Activated naive CD4-positive, alpha-beta T cell treated with anti-CD3 and anti-CD28 coated beads, Interleukin-2, amount 50 U/mL, for 72 hours (primary cell): ENCODE measurements at places on chromosomes 16 and 17. TPM values are rescaled to one million over a fixed set of nuclear protein-coding genes. Genes with fewer than 3 reads are reported as not detected.

AATK gene
- 0.30 TPM for total RNA-seq

OR3A2 gene
- total RNA-seq, result 1.1 TPM

DNA sequence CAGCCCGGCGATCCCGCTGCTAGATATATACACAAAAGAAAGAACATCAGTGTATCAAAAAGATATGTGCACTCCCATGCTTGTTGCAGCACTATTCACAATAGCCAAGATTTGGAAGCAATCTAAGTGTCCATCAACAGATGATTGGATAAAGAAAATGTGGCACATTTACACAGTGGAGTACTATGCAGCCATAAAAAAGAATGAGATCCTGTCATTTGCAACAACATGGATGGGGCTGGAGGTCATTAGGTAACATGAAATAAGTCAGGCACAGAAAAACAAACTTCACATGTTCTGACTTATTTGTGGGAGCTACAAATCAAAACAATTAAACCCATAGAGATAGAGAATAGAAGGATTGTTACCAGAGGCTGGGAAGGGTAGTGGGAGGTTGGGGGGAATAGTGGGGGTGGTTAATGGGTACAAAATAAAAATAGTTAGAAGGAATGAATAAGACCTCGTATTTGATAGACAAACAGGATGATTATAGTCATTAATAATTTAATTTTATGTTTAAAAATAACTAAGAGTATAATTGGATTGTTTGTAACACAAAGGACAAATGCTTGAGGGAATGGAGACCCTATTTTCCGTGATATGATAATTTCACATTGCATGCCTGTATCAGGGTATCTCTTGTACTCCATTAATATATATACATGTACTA lies 176.7 kb upstream of the NOG start:
- no peak for DNase-seq

DNA sequence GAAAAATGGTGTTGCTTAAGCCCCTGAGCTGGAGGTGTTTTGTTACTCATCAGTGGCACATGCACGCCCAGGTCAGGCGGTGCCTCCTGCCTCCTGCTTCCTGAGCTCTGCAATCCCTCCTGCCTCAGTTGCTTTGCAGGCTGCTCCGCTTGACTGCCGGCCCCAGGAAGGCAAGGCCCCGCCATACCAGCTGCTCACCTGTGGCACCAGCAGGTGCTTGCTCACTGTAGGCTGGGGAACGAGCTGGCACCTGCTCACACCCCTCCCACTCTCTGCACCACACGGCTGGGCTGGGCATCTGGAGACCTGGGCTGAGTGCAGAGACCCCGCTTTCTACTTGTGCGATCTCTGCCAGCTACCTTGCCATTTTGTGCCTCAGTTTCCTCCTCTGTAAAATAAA lies 200.2 kb downstream of the RBFOX3 start:
- no peak for DNase-seq

DNA sequence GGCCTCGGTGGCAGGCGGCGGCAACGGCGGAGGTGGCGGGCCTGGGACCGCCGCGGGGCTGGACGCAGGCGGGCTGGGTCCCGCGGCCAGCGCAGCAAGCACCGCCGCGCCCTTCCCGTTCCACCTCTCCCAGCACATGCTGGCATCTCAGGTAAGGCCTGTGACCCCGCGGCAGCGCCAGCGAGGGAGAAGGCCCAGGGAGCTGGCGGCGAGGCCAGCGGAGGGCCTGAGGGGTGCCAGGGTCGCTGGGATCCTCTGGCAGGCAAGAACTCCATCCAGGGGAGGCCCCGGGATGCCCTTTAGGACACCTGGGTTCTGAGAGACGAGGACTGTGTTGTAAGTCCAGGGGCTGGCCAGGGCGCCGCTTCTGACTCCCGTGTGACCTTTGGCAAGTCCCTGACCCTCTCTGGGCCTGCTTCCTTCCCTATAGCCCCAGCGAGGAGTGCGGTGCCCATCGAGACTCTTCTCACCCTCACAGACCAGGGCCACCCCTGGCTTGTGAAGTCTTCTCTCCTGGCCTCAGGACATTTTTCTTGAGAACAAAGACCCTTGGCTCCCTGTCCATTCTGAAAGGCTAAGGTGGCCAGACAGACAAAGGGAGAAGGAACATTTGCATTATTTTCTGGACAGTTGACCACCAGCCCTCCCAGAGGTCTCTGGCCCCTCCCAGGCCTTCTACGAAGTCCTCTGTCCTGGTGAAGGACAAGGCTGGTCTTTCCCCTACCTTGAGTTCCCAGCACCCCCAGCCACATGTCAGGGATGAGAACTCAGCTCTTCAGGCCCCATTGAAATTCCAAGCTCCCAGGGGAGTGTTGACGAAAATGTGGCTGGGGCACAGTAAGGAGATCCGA lies 6.3 kb downstream of the TBX2 start:
- DNase-seq, result peak; percentile 53

- DNase-seq, result no peak
Measured at GRCh38 chr17:34827008-34827407, 134.3 kb downstream of the CCT6B start.

ARL5C gene
- total RNA-seq, result not detected

BRIP1 gene
- total RNA-seq, result 24.3 TPM

MEOX1 gene
- total RNA-seq, result 0.11 TPM

CPHXL2 gene
- not detected for total RNA-seq

DNA sequence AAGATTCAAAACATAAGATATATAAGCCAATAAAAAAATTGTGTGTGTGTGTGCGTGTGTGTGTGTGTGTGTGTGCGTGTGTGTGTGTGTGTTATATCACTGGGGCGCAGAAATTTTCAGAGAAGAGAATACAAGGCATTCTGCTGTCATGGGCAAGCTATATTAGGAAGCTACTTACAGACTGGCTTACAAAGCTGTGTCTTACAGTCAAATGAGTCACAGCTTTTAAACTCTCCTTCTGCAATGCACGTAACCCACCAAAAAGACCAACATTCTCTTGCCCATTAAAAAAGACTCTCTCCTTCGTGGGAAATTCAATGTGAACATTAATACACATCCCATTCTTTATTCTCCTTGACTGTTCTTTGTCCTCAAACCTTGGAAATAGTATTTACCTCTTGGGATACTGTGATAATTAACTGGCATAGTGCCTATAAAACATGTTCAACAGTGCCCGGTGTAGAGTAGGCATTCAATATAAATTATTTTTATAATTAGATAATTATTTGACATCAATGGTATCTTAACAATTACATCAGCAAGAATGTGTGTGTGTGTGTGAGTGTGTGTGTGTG lies 860.4 kb upstream of the SOX9 start:
- DNase-seq, result no peak

ETV4 gene
- total RNA-seq, result 2.2 TPM

GRCh38 chr17:7742729-7743128 lies 25.2 kb downstream of the DNAH2 start:
- DNase-seq, result no peak

- DNase-seq, result no peak
Measured at GRCh38 chr16:88815901-88816589, 4.3 kb upstream of the APRT start.

DNA sequence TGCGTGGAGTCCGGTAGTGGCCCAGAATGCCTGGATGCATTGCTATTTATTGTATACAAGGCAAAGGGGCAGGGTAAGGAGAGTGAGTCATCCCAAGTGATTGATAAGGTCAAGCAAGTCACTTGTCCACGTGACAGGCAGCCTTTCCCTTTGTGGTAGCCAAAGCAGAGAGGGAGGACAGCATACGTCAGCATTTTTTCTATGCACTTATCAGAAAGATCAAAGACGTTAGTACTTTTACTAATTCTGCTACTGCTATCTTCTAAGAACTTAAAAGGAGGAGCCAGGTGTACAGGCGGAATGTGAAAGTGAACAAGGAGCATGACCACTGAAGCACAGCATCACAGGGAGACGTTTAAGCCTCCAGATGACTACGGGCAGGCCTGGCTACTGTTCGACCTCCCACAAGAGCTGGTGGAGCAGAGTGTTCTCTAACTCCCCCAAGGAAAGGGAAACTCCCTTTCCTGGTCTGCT lies 47.9 kb upstream of the ARL4D start:
- DNase-seq, result no peak

- no peak for DNase-seq
Measured at GRCh38 chr17:55730808-55731207, 8.1 kb upstream of the TMEM100 start.

DNA sequence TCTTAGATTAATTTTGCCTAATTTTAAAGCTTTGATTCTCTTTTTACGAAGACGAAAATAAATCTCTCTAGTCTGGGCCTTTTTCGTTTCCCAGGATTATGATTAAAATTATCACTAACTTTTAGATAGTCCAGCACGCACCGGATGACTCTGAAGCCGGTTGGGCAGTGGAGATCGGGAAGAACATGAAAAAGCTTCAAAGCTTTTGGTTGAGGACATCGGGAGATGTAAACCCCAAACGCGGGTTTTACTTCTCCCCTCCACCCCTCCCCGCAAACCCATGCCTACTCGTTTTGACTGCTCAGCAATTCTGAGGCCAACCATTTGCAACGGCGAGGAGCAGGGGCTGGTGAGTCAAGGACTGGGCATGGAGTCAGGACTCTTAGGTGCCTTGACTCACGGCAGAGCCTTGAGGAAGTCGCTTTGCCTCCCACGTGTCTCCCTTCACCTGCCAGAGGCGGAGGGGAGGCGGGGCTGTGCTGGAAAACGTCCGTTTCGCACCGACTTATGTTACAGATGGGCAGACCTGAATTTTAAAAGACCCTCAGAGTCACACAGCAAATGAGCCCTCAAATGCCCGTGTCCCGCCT lies 989 bp upstream of the DUSP14 start:
- DNase-seq, result peak; percentile 81

HSD11B2 gene
- total RNA-seq, result 1.3 TPM

DNA sequence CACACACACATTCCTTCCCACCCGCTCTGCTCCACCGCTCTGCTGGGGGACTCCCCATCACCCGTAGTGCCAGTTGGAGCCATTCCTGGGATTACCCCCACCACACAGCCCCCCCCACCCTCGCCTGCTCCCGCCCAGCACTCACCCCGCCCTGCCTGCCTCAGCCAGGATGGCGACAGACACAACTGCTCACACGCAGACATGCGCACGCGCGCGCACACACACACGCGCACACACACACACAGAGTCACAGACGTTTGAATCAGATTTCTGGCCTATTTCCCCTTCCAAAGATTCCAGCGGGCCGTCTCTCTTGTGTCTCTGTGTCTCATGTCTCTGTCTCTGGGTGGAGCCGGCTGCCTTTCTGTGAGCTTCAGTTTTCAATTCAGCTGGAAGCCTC lies 4.4 kb downstream of the CACNA1G start:
- no peak for DNase-seq

GRCh38 chr17:81918832-81919545 lies 1.0 kb upstream of the SIRT7 start:
- no peak for DNase-seq

DNA sequence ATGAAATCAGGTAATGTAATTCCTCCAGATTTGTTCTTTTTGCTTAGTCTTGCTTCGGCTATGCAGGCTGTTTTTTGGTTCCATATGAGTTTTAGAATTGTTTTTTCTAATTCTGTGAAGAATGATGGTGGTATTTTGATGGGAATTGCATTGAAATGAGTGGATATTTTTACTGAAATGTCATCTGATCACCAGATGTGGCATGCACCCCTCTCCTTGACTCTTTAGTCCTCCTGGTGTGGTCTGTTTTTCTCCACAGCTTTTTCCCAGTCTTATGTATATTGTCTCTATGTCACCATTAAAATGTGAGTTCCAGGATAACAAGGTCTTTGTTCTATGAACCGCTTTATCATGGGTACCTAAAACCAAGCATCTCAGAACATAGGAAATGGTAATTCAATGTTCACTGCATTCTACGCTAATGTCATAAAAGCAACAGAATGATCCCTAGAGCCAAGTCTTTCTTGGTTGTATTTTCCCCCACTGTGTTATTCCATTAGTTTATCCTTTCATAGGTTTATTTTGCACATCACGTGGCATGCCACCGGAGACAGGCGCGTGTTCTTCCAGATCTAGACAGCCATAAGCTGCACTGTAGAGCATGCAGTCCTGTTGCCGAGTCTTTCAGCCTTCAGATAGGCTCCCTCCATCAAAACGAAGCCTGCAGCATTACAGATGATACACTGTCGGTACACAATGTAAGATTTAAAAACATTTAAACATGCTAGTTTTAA lies 172.5 kb downstream of the RPTOR start:
- DNase-seq, result no peak

- no peak for DNase-seq
Measured at GRCh38 chr17:17985153-17985552, 12.5 kb downstream of the DRC3 start.

DNA sequence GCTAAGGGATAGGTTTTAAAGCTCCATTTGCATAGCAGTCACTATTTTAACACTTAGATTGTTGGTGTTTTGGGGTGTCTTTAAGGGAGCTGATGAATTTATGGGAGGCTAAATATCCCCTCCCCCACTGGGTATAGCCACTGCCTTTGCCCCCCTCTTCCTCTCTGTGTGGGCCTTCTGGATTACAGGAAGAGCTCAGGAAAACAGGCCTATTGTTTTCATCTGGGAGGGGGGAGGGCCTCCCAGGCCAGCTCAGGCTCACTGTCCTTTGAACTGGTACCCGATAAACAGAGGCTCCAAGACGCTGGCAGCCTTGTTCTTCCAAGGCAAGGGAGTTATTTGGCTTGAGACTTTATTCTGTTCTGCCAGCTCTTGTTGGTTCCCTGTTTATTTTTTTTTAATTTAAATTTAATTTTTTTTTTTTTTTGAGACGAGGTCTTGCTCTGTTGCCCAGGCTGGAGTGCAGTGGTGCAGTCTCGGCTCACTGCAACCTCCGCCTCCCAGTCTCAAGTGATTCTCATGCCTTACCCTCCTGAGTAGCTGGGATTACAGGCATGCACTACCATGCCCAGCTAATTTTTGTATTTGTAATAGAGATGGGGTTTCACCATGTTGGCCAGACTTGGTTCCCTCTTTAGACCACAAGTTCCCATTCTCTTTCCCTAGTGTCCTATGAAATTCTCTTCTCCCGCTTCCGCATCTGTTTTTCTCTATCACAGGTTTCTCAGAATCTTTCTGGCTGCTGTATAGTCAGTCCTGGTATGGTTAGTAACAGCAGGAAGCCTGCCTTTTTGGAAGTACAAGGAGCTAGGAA lies 25.1 kb downstream of the MINK1 start:
- DNase-seq, result no peak

- no peak for DNase-seq
Measured at GRCh38 chr16:6726621-6727020, 606.0 kb upstream of the RBFOX1 start.

DNA sequence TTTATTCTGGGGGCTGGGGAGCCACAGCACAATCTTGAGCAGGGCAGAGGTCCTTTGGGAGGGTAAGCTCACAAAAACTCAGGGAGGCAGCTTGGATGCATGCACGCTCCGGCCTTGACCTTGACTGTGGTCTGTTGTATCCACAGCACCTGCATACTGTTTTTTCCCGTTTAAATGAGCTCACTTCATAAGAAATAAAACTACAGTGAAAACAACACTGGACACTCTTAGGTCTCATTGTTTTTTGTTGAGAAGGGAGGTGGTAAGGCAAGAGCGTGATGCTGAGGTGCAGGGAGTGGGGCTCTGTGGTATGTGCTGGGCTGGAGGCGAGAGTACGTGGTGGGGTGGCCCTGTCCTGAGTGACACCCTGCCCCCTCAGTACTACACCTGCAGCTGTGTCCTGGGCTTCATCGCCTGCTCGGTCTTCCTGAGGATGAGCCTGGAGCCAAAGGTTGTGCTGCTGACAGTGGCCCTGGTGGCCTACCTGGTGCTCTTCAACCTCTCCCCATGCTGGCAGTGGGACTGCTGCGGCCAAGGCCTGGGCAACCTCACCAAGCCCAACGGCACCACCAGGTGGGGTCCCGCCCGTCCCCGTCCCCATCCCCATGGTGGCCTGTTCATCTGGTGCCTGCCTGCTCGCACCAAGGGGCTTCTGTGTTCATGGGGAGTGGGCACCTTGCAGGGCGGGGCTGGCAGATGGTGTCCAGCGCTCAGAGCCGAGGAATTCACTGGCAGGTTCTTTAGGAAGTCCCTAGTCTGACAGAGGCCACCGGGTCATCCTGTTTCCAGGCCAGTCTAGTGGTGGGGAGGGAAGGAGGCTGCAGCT lies 44.2 kb downstream of the ADCY7 start:
- no peak for DNase-seq

GPR139 gene
- total RNA-seq, result not detected
